ENCODE measurements at places on chromosomes 12 and 14.

DNA sequence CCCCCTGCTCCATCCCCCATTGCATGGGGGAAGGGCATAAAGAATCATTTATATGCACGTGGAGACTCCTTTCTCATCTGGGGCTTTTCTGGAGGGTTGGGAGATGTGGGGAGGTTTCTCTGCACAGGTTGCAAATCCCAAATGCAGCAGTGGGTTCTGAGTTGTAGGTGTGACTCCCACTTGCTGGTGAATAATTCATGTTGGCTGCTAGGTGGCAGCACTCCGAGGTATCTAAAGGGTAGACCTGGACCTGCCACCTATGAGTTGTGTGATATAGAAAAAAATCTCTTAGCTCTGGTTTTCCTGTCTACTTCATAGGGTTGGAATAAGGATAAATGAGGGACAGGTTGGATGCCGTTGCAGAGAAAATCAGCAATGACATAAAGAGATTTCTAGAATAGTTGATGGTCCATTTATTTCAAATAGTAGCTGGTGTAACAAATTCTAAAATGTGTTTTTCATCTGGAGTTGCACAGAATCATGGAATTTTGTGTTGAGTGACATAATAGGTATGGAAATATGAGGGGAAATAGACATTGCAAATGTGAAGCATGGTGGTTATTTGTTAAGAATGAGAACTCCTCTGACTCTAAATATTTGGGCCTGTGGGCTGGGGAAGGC is 4.6 kb downstream of the MARCHF9 start:
- peak; percentile 71 for DNase-seq

GRCh38 chr14:39956372-39956771 is 524.1 kb upstream of the FBXO33 start:
- no peak for DNase-seq

GRCh38 chr12:807041-807735 is 54.8 kb downstream of the WNK1 start:
- peak; percentile 55 for DNase-seq

DNA sequence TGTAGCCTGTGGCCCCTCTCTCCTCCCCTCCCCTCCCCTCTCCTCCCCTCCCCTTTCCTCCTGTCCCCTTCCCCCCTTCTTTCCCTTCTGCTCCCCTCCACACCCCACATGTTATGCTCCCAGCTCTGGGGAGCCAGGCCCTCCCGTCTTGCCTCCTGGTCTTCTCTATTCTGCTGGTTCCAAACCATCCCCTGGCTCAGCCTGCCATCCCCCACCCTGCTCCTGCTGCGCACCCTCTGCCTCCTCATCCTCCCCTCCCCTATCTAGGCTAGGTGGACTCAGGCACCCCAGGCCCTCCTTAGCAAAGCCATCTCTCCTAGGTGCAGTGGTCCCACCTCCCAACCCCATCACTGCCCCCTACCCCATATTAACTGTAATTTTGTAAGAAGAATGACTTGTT is 99.5 kb downstream of the CALM1 start:
- DNase-seq = no peak

GRCh38 chr12:82366197-82366596 is 7.9 kb downstream of the METTL25 start:
- no peak for DNase-seq

DNA sequence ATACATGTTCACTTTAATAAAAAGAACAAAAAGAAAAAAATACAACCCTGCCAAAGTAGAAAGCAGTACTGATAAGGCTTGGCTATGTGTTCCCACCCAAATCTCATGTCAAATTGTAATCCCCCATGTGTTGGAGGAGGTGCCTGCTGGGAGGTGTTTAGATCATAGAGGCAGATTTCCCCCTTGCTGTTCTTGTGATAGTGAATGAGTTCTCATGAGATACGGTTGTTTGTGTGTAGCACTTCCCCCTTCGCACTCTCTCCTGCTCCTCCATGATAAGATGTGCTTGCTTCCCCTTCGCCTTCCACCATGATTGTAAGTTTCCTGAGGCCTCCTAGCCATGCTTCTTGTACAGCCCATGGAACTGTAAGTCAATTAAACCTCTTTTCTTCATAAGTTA is 59.9 kb downstream of the USP15 start:
- no peak for DNase-seq

DNA sequence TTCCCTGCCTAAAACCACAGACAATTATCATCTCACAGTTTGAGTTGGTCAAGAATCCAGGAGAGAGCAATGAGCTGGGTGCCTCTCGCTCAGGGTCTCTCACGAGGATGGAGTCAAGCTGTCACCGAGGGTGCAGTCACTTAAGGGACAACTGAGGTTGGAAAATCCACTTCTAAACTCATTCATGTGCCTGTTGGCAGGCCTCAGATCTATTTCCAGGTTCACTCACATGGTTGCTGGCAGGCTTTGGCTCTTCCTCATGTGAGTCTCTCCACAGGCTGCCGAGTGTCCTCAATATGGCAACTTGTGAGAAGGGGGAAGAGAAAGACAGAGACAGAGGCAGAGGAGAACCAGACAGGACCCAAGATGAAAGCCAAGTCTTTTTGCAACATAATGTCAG is 10.5 kb upstream of the OR10P1 start:
- no peak for DNase-seq

DNA sequence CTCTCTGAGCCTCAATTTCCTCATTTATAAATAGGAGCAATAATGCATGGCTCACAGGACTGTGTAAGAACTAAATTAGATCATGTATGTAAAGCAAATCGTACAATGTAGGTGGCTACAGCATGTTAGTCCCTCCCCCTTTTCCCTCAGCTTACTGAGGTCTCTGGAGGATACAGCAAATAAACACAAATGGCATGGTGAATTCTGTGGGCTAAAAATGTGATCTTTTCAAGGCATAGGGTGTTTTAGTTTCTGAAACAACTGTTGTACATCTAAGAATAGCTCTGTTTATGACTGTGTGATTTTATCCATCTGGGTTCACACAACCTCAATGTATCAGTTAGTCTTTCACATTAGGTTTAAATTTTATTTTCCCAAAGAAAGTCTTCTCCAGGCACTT is 121.2 kb upstream of the PLEKHG7 start:
- no peak for DNase-seq

- DNase-seq = no peak
Observed at GRCh38 chr14:52391881-52392615, 77.9 kb downstream of the PTGER2 start.

All from CD4-positive, alpha-beta T cell treated with Interleukin-17A for 1 hour (primary cell).